ENCODE measurements at places on chromosomes 7 and 10.

DNA sequence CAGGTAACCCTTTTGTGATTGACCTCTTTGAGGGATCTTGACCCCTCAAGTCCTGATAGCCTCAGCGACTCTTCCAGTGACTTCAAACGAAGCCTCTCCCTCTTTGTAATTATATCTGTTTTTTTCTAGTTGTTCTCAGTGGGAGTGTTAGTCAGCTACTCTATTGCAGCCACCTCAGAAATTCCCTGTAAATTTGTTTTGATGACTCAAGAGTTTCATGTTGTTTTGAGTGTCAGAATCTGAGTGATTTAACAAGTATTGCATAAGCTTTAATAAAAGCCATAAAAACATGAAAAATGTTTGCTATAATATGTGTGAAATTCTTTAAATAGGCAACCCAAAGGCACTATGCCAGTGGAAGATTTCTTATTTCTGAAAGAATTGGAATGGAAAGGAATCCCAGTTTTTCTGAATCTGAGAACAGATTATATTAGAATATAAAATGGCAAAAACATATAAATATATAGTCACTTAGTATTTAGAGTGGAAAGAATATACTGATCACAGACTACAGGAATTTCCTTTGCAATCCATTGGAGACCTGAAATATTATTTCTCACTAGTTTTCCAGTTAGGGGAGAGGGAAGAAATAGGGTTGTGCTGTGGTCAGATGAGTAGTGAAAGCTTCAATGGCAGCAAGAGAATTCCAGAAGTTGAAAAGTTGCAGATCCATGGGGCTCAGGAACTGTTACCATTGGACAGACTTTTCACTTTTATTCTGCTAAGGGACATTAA lies 94.4 kb upstream of the SEMA3C start:
- ATAC-seq, result peak; percentile 66

- no peak for ATAC-seq
Measured at GRCh38 chr7:21084286-21084685, 297.6 kb upstream of the SP8 start.

GRCh38 chr7:116395141-116395791 lies 104.3 kb upstream of the CAV2 start:
- ATAC-seq, result peak; percentile 75

DNA sequence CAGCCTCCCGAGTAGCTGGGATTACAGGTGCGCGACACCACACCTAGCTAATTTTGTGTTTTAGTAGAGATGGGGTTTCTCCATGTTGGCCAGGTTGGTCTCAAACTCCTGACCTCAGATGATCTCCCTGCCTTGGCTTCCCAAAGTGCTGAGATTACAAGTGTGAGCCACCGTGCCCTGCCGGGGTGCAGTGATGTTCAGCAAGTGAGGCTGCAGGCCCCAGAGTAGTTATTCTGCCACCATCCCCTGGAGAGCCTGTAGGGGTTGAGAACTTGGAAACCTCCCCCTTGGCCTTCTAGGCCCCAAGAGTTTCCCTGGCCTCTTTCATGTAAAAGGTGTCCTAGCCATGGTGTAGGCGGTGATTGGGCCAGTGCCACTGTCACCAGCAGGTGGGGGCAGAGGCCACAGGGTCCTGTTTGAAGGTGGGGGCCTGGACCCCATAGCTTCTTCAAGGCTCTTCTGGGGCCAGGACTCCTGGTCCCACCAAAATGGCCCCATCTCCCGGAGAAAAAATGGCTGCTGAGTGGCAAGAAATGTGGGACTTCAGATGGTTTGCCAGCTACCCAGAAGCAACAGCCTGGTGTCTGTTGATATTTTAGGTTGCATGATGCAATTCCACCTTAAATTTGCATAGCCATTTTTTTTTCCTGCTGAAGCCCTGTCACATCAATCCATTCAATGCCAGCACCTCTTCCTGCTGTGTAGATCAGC lies 25.5 kb upstream of the INMT start:
- no peak for ATAC-seq

- no peak for ATAC-seq
Measured at GRCh38 chr7:24715661-24716479, 41.4 kb downstream of the GSDME start.

GRCh38 chr7:132255115-132255797 lies 321.0 kb downstream of the PLXNA4 start:
- ATAC-seq, result no peak

DNA sequence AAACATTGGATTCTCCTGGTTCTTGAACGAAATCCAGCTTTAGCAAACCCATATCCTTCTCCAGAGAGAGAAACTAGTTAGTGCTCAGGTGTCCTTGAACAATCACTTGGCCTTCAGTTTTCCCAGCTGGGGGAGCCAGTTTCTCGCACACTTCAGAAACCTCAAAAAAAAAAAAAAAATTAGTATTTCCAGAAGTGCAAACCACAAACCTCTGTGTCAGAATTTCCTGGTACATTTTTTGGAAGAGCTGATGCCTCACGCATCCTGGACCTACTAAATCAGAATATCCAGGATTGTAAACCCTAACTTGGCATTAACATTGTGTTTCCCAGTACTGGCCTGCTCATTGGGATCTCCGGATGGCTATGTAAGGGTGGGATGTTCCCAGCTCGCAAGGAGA lies 143.4 kb upstream of the EGR2 start:
- no peak for ATAC-seq

- no peak for ATAC-seq
Measured at GRCh38 chr7:10662982-10663884, 310.4 kb upstream of the PHF14 start.

- no peak for ATAC-seq
Measured at GRCh38 chr10:132471484-132471883, 66.1 kb upstream of the INPP5A start.

- peak; percentile 59 for ATAC-seq
Measured at GRCh38 chr7:134022286-134022911, 104.7 kb upstream of the LRGUK start.

DNA sequence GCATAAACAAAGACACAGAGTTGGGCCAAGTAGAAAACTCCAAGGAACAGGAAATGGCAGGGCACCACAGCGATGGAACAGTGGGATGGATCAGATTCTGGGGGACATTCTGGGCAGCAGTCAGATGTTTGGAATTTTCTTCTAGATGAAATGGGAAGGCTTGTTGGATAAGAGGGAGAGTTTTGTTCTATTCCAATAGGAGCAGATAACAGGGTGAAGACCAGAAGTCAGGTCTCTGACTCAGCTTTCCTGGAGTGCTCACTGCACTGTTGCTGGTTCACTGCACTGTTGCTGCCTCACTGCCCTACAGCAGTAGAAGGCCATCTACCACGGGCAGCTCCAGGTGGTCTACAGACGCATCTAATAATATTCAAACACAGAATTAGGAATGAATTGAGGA lies 135.6 kb downstream of the ATE1 start:
- no peak for ATAC-seq

- no peak for ATAC-seq
Measured at GRCh38 chr10:116696919-116697318, 45.4 kb downstream of the HSPA12A start.

DNA sequence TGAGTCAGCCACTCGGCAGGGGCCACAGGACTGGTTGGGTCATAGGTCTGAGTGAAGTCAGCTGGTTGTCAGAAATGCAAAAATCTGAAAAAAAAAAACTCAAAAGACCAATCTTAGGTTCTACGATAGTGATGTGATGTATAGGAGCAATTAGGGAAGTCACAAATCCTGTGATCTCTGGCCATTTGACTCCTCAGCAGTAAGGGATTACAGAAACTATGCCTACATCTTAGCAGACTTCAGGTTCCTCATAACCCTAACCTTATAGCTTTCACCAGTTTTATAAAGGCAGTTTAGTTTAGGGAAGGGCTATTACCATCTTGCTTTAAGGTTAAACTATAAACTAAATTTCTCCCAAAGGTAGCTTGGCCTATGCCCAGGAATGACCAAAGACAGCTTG lies 163.1 kb upstream of the HGF start:
- ATAC-seq, result no peak

DNA sequence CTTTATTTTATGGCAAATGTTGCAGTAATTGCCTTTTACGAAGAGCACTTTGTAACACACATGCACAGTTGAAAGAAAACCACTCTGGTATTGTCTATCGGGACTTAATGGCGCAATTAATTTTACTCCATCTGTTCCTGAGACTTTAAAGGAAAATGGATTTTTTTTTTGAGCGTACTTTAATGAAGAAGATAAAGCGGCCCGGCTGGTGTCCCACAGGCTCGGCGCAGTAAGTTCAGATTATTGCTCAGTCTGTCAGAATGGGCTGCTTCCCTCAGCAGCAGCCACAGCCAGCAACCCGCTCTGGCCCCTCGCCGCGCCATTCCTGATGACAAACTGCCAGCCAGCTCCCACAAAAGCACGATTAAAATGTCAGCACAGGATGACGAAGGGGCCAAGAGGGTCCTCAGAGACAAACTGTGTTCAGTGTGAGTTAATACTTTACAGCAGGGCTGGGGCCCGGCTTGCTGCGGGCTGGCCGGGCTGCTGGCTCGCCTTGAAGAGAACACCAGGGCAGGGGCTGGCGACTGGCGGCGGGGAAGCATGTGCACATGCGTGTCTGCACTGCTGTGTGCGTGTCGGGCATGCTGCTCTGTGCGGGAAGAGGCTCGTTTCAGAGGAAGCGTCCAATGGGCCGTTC lies 501.0 kb upstream of the GALNT17 start:
- ATAC-seq, result no peak

DNA sequence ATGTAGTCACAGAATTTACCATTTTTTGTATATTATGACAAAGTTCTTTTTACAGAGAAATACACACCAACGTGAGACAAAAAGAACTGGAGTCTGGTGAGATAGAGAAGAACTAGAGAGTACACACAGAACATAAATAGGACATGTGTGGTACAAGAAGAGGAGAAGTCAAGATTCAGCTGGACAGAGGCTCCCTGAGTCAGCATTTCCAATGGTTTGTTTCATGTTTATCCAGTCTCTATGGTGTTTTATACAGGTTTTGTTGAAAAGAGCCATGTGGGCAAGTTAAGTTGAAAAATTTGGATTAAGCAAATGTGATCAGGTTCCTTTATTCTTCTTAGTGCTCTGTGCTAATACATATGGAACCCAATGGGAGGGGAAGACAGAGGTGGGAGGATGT lies 105.5 kb upstream of the AKR1E2 start:
- no peak for ATAC-seq

- no peak for ATAC-seq
Measured at GRCh38 chr10:122861711-122862161, 16.1 kb upstream of the CUZD1 start.

DNA sequence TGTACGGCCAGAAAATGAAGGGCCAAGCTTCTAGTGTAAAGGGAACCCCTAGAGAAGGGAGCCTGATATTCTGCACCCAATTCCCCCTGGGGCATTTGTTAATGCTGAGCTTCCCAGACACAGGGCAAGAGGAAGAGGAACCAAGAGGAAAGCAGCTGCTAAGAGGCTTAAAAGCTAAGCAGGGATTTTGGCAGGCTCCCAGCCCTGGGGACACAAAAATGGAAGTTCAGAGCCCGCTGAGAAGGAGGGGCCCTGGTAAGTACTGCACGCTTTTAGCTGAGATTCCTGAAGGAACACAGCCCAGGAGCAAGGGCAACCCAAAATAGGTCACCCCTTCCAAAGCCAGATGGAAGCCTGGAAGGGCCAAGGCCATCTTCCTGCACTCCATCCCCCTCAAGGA lies 387.3 kb upstream of the MGMT start:
- no peak for ATAC-seq

DNA sequence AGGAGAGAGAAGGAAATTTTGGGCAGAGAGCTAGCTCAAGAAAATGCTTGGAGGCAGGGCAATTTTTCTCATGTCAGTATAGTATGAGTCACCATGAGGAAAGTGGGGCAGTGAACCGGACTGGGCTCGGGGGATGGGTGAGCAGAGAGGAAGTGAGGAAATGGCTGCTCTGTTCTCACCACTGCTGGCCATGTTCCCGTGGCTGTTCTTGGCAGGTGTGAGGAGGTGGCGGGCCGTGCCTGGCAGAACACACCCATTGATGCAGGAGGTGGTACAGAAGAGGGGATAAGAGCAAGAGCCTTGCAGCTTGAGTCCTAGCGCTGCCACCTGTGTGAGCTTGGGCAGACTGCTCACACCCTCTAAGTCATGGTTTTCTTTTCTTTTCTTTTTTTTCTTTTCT lies 304.4 kb upstream of the LYZL1 start:
- ATAC-seq, result peak; percentile 97

DNA sequence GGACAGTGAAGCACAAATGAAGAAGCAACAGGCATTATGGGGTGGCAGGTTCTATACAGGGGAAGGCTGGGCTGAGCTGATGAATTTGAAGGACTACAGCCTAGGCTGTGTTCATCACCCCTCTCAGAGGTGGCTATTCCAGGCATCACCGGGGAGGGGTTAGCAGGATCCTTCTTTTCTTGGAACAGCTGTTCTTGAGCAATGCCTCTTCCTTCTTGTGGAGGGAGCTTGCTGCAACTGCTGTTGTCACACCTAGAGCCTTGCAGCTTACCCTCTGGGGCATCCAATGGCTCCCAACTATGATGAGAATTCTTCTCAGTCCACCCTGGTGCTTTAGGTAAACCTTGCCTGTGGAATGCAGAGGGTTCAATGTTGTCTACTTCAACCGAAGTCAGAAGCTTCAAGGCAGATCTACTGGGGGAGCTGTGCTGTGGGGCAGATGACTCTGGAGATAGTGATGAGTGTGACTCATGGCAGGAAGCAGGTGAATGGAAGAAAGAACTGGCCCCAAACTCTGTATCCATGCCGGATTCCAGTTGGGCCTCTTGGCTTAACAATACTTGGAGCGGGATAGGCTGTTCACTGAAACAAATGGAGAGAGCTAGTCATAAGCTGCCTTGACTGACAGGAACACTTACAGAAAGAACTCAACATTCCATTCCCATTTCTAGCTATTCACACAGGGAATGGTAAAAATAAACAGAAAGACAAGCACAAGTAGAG lies 21.5 kb upstream of the PPP3CB start:
- ATAC-seq, result peak; percentile 39

- peak; percentile 57 for ATAC-seq
Measured at GRCh38 chr10:112360308-112361270, 13.3 kb upstream of the ACSL5 start.

GRCh38 chr7:46291050-46291438 lies 370.0 kb upstream of the IGFBP3 start:
- peak; percentile 75 for ATAC-seq

DNA sequence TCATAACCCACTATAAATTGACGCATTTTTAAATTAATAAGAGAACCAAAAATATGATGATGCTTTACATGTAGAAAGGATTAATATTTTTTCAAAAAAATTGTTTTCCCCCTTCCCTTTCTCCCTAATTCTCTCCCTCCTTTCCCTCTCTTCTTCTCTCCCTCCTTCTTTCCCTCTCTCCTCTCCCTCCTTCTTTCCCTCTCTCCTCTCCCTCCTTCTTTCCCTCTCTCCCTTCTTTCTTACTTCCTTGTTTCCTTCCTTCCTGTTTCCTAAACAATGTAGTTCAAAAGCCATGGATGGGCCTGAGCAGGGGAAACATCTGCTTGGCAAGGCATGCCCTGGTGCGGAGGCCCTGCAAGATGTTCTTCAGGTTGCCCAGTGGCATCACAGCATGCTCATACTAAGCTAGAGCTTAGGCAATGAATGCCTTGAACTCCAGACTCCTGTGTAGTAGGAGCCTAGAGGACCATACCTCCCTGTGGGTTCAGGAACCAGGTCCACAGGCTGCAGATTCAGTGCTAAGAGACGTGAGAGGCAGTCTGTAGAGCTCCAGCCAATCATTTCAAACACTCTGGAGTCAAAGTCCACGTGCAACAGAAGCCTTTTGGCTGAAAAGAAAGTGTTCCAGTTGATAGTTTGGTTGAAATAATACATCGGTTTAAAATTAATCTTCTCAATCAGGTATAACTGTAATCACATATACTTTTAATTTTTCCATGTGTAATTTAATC lies 20.1 kb upstream of the MRPS17 start:
- no peak for ATAC-seq

Measured in esophagus mucosa (tissue), 1 donor.